ENCODE measurements at places on chromosomes 11 and 22.

GRCh38 chr11:88303037-88303436 lies 34.5 kb downstream of the CTSC start:
- DNase-seq = no peak

- peak; percentile 81 for DNase-seq
These were observed 30.4 kb upstream of the MICAL2 start for GRCh38 chr11:12079726-12080556.

- DNase-seq = no peak
These were observed 22.6 kb upstream of the ISX start for GRCh38 chr22:35043252-35043933.

DNA sequence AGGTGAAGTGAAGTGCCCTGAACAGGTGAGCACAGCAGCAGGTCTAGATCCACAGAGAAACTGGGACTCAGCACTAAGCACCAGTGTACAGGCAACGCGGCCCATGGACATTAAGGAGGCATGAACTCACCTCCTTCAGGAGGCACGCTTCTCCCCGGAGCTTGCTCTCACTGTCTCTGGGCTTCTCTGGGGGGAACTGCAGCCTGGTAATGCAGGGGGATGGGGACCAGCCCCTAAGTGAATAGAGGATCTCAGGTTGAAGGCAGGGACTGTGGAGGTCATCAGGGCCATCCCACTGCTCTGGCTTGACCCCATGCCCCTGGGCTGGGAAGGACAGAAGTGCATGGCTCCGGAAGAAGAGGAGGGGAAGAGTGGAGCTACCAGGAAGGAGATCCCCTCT lies 495.6 kb upstream of the B3GAT1 start:
- no peak for DNase-seq

DNA sequence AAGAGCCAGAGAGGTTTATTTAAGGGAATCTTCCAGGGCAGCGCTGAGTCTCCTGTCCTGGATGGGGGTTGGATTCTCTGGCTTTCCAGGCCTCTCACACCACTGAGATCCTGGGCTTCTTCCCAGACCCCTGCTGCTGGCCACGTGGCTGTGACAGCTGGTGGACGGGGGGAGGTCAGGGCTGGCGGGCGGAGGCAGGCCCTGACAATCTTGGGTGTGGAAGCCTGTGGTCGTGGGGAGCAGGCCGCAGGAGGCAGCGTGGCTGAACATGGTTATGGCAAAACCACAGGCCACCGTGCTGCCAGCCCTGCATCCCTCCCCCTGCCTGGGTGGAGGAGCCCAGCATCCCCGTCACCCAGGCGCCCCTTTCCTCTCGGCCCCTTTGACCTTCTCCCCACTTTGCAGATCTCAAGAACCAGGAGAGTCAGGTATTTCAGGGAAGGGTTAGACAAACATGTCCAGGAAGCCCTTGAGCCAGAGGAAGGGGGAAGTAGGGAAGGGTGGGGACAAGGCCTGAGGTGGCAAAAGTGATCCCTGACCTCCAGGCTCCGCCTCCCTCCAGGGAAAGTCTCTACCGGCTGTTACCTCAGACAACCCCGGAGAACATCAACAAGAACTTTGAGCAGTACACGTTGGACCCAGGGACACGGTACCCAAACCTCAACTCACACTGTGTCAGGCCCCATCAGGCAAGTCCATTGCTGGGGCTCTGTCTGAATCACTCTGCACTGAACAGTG lies 111.8 kb downstream of the MICAL2 start:
- DNase-seq = no peak

- DNase-seq = no peak
These were observed 75.7 kb upstream of the KCNA4 start for GRCh38 chr11:30092518-30092917.

GRCh38 chr11:92967867-92968266 lies 1.6 kb upstream of the MTNR1B start:
- DNase-seq = no peak

DNA sequence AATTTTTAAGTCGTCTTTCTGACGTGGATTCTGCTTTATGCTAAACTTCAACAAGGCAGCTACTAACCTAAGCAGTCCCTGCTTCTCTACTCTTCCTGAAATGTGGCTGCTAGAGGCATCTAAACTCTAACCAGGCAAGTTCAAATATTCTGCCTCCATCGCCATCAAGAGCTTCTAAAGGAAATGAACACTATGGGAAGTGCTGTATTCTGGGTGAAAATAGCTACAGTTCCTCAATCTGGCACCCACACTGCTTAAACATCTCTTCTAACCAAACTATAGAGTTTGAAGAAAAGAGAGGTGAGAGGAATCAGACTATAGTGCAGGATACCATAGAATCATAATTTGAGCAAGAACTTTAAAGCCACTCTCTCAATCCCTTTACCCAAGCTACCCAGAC lies 6.3 kb downstream of the NRIP3 start:
- DNase-seq = no peak

- DNase-seq = no peak
These were observed 10.6 kb upstream of the CCDC83 start for GRCh38 chr11:85844439-85845123.

DNA sequence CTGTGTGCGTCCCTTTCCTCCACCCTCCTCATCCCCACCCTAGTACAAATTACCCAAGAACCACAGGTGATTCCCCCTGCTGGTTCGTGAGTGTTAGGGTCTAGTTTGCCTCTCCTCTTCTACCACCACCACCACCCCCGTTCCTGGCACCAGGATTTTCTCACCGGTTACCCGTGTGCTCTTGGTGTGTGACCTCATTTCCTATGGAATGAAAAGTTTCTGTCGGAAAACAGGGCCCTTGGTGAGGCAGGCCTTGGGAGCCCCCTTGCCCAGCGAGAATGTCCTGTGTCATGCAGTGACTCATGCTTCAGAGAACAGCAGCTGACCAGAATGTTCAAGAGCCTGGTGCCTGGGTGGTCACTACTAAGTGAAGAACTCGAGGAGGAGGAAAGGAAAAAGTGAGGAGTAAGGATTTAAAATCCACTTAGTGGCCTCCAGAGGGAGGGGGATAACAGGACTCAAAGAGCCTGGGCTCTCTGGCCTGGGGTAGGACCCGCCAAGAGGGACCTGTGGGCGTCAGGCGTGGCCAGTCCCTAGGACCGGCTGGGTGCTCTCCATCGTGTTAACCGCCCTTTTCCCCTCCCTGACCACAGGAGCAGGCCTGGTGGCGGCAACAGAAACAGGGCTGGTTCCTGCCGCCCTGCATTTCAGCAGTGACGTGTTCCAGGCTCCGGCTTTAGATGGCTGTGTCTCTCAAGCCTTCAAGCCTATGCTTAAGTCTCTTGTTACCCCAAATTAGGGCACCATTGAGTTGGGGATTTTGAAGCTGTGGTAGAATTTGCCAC lies 30.2 kb downstream of the C22orf31 start:
- no peak for DNase-seq

DNA sequence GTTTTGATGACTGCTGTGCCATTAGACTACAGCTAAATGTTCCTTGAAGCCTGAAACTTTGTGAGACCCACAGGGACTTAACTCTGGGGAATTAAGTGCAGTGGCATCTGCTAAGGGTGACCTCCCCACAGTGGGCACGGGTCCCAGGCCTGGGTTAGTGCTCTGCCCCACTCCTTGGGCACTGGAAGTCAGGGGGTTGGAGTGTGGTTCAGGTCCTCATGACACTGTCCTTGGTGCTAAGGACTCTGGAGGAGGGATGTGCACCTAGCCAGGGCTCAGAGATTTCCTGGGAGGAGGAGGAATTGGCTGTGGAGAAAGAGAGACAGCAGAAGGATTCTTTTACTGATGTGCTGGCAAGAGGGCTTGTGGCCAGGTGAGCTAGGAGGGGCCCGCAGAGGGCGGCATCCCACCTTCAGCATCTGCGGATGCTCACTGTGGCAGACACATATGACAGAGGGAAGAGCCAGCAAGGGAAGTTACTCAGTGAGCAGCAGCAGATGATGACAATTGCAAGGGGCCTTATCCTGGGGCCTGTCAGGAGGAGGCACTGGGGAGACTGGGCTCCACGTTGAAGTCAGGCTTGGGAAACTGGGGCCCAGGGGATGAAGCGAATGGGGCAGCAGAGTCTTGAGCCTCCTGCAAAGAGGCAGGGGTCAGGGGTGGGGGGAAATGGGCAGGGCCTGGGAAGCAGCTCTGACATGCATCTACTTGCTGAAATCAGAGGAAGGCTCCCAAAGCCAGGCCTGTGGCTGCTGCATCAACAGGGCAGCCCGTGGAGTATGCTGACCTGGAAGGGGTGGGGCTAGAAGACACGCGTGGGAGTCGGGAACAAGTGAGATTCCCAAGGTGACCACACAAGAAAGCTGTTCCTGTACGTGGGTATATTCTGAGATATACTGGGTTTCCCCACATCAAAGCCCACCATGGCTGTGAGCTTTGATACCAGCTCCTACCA lies 144.0 kb downstream of the MPPED1 start:
- no peak for DNase-seq

- DNase-seq = no peak
These were observed 112.0 kb downstream of the ARL14EP start for GRCh38 chr11:30434901-30435300.

All from suprapubic skin (tissue), 4 donors.